ENCODE measurements at places on chromosomes 2 and 18. TPM values are rescaled to one million over a fixed set of nuclear protein-coding genes. Genes with fewer than 3 reads are reported as not detected.

SFTPB gene
- 0.09 TPM for total RNA-seq

ZNF396 gene
- total RNA-seq = 2.0 TPM

C1QL2 gene
- total RNA-seq = not detected

EVX2 gene
- total RNA-seq = not detected

CFAP210 gene
- total RNA-seq = not detected

UGT1A6 gene
- total RNA-seq = 0.09 TPM

GFPT1 gene
- total RNA-seq = 47.4 TPM

TYMS gene
- total RNA-seq = 1.1 TPM

HOXD3 gene
- not detected for total RNA-seq

DSG1 gene
- not detected for total RNA-seq

PRSS56 gene
- not detected for total RNA-seq

COL4A4 gene
- 1.1 TPM for total RNA-seq

NCKAP5 gene
- total RNA-seq = 1.7 TPM

RAB6C gene
- total RNA-seq = not detected

CTAGE1 gene
- not detected for total RNA-seq

TLX2 gene
- not detected for total RNA-seq

GALNT3 gene
- 3.1 TPM for total RNA-seq

HTRA2 gene
- total RNA-seq = 32.9 TPM

C2orf66 gene
- not detected for total RNA-seq

FOXI3 gene
- not detected for total RNA-seq

PAIP2B gene
- 1.6 TPM for total RNA-seq

SLC9A2 gene
- total RNA-seq = under 0.01 TPM

RNF125 gene
- total RNA-seq = 0.65 TPM

NTSR2 gene
- total RNA-seq = not detected

ALMS1 gene
- total RNA-seq = 28.2 TPM

TTN gene
- 5.5 TPM for total RNA-seq

COQ10B gene
- 56.6 TPM for total RNA-seq

PRKAG3 gene
- 0.41 TPM for total RNA-seq

EN1 gene
- total RNA-seq = 0.63 TPM

COLEC12 gene
- 109 TPM for total RNA-seq

CRACDL gene
- not detected for total RNA-seq

CNDP1 gene
- total RNA-seq = not detected

LAMA1 gene
- total RNA-seq = 30.1 TPM

ALK gene
- 0.27 TPM for total RNA-seq

SALL3 gene
- not detected for total RNA-seq

EIF5B gene
- 27.1 TPM for total RNA-seq

MAL gene
- not detected for total RNA-seq

CDH20 gene
- 0.09 TPM for total RNA-seq

KRTCAP3 gene
- total RNA-seq = not detected

ABHD3 gene
- total RNA-seq = 1.1 TPM

EGR4 gene
- total RNA-seq = not detected

TMSB10 gene
- 3,849 TPM for total RNA-seq

DBI gene
- total RNA-seq = 47.7 TPM

KCNK3 gene
- total RNA-seq = not detected

POU3F3 gene
- total RNA-seq = not detected

QPCT gene
- 1.7 TPM for total RNA-seq

ANKRD53 gene
- total RNA-seq = 6.5 TPM

MALL gene
- 442 TPM for total RNA-seq

LANCL1 gene
- total RNA-seq = 58.2 TPM

TSPYL6 gene
- total RNA-seq = 0.25 TPM

GCG gene
- total RNA-seq = not detected

LCT gene
- not detected for total RNA-seq

CCDC74A gene
- 15.1 TPM for total RNA-seq

KHK gene
- total RNA-seq = 1.7 TPM

FHOD3 gene
- 3.0 TPM for total RNA-seq

SCN2A gene
- 18.5 TPM for total RNA-seq

KIAA2012 gene
- not detected for total RNA-seq

KIF5C gene
- total RNA-seq = not detected

Measured in fibroblast of the aortic adventitia (primary cell).